RWPE2 (cell line): ENCODE measurements at places on chromosomes 11 and 22.

DNA sequence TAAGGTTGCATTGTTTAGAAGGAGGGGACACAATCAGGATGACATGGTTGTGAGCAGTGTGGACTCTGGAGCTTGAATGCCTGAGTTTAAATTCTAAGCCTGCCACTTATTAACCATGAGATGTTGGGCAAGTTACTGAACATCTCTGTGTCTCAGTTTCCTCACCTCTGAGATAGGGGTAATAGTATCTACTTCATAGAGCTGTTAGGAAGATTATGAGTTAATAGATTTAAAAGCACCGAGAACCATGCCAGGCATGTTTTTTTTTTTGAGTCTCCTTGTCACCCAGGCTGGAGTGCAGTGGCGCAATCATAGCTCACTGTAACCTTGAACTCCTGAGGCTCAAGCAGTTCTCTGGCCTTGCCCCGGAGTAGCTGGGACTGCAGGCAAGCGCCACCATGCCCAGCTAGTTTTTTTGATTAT lies 33.3 kb downstream of the ST14 start:
- DNase-seq = no peak

GRCh38 chr22:46586531-46587011 lies 33.6 kb upstream of the GRAMD4 start:
- no peak for DNase-seq

DNA sequence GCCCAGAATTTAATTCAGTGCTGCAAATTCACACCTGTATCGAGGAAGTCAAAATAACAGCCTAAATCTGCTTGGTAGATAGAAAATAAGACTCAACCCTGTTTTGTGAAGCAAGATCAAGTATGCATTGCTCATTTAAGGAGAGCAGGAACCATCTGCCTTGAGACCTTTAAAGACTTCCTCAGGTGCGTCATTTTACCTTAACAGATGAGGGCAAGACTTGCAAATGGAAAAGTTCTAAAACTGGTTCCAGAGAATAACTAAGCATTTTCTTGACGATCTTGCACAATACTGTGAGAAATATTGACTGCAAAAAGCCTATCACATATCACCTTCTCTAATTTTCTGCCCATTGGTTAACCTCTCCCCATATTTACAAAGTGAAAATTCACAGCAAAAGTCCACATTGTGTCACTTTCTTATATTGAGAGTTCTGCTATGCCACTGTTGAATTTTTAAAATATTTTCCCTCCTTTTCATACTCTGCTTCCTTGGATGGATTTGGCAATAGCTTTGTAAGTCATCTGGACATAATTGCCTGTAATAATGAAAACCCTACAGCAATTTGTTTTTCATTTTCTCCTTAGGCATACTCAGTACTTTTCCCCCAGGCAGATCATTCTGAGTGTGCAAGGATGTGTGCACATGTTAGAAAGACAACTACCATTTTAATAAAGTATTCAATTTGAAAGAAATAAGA lies 234.2 kb downstream of the AASDHPPT start:
- no peak for DNase-seq

- DNase-seq = no peak
Observed at GRCh38 chr11:72039031-72039855, 40.5 kb downstream of the IL18BP start.

DNA sequence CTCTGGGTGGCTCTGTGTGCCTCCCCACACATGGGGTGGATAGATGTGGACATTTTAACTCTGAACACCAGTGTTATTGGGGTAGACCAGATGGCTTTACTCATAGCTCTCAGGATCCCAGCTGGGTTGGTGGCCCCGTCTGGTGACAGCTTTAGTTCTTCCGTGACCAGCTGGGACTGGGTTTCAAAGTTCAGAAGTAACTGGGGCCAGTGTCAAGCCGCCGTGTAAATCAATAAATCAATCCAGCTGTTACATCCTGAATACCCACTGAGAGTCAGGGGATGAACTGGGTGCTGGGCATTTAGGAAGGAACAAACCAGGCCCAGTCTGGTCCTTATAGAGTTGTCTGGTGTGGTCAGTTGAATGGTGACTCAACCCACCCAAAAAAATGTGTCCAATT lies 269.4 kb downstream of the CTTN start:
- no peak for DNase-seq

GRCh38 chr11:106724293-106724892 lies 293.9 kb downstream of the GUCY1A2 start:
- DNase-seq = no peak

DNA sequence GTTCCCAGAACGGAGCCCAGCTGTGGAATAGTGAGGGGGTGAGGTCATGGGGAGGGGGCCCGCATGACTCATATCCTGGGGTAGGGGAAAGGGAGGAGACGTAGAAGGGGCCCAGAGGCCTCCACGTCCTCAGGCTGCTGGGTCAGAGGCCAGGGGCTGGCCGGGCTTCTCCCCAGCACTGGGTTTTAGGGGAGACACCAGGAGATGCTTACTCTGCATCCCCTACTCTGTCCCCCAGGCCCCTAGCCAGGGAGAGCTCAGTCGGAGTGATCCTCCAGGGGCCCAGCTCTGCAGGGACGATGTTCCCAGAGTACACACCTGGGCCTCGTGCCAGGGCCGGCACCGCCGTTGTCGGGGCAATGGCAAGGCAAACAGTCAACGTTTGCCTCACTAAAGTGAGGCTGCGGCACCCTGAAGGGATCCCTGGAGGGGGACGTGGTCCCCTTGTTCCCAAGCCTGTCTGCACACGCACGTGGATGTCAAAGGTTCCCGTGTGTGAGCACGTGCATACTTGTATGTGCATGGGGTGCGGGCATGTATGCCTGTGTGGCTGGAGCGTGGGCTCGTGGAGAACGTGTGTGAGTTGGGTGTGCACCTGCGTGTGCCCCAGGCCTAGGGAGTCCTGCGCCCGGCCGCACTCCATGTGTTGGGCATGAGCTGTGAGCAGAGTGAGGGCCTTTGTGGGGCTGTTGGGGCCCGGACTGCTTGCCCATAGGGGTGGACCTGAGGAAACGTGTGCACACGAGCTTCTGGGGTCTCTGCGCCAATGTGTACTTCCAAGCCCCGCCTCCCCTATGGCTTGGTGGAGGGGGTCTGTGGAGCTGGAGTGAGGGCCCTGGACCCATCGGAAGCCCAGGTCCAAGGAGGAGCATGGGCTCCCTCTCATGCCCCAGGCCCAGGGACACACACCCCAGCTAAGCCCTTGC lies 14.2 kb downstream of the PRR33 start:
- DNase-seq = peak; percentile 70

DNA sequence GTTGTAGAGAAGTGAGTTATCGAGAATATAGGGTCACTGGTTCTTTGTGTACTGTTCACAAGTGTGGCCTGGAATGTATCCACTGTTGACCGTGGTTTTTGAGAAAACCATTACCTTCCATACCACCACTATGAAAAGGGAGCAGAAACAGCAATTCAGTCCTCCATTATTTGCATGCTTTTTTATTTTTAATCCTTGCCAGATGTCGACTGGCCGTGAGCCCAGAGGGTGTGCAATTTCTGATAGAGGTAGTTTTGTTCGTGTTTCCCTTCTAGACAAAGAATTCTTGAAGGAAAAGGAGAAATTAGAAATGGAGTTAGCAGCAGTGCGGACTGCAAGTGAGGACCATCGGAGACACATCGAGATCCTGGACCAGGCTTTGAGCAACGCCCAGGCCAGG lies 81.7 kb downstream of the AMOTL1 start:
- DNase-seq = no peak

DNA sequence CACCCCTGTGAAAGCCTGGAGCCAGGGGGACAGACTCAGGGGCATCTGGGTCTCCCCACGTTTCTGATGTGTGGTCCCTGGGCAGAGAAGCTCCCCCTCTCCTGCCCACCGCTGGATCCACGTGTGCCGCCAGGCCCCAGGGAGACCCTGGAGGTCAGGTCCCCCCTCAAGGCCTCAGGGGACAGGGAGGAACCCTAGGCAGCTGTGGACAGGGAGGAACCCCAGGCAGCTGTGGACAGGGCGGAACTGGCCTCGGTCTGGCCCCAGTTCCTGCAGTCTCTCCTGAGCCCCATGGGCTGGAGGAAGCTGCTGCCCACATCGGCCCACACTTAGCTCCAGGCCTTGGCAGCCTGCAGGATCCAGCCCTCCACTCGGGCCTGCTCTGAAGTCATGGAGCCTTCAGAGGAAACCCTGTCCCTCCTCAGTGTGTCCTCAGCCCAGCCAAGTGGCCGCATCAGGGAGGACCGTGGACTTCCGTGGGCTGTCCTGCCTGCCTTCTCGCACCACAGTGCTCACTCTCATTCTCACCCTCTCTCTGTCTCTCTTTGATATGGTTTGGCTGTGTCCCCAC lies 127.7 kb downstream of the BRD1 start:
- DNase-seq = no peak

DNA sequence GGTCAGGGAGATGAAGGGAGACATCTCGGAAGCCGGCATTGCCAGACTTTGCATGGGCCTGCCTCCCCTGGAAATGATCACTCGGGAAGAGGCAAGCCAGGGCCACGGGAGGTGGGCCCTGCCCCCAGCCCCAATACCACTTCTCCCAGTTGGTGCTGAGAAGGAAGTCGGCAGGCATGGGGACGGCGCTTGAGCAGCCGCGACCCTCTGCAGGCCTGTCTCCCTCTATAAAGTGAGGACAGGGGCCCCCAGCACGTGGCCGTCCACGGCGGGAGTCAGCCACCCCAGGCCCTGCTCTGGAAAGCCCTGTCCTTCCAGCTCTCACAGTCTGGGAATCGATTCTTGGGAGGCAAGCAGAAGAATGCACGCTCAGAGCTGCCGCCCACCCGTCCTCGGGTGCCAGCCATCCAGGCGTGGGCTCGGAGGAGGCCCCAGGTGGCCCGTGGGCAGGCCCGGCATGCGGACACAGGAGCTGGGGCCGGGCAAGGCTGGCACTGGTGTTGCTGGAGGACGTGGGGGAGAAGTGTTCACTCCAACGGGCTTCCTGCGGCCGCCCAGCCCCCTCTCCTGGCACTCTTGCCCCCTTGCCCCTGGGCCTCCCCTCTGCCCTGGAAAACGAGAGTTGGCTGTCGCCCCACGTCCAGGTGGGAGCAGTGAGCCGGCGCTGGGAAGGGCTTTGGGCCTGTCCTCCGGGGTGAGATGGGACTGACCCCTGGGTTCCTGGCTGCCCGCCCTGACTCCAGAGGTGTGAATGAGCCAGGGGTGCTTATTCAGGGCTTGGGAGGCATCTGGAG lies 77.5 kb downstream of the CACNA1I start:
- no peak for DNase-seq

- DNase-seq = no peak
Observed at GRCh38 chr22:25165785-25166184, 33.9 kb upstream of the CRYBB3 start.

DNA sequence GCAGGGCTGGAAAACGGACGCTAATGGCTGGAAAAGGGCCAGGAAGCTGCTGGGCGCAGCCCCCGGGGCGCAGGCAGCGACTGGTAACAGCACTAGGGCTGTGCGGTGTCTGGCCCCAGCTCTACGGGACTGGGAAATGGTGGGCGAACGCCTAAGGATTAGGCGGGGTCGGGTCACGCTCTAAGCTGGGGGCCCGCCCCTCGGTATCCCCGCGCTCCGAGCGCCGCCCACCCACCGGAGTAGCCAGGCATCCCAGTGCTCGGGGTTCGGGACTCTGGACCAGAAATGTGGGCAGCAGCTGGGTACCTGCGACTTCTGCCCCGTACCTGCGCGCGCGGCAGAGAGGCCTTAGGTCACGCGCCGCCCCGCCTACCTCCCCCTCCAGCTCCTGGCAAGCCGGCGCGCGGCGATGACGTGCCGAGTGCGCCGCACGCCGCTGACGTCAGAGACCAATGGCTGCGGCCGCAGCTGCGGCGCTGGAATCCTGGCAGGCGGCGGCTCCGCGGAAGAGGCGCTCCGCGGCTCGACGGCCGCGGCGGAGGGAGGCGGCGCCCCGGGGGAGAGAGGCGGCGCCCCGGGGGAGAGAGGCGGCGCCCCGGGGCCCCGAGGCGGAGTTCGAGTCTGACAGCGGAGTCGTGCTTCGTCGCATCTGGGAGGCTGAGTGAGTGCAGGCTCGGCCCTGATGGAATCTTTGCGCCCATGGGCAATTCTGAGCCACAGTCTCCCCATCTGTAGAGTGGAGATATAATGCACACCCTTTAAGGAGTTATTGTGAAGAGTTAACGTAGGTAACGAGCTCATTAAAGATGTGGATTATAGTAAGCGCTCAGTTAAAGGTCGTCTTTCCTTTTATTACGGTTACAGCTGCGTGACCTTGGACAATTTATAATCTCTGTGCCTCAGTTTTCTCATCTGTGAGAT lies at the start of the genes HPS4 and SRRD:
TSS of gene HPS4 (minus strand) at position 345 of the 921 bp plus-strand sequence. CDS start 2,021 bp downstream, outside the sequence.
TSS of gene SRRD (plus strand) at position 439 of the 921 bp plus-strand sequence. CDS start at position 453, 14 bp downstream.
- DNase-seq = peak; percentile 87

DNA sequence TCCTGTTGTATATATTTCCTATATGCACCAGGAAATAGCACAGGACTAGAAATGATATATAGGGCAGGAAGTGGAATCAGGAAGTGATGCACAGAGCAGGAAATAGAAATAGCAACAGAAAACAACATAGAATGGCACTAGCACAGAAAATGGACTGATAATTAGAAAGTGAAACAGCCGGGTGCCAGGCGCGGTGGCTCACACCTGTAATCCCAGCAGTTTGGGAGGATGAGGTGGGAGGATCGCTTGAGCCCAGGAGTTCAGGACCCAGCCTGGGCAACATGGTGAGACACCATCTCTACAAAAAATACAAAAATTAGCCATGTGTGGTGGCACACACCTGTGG lies 10.0 kb upstream of the RELT start:
- DNase-seq = no peak

- no peak for DNase-seq
Observed at GRCh38 chr22:38453996-38454352, 1.0 kb downstream of the KCNJ4 start.

- no peak for DNase-seq
Observed at GRCh38 chr11:27211370-27212127, 151.5 kb downstream of the CCDC34 start.

GRCh38 chr11:10529279-10529678 lies 11.7 kb downstream of the RNF141 start:
- DNase-seq = no peak

DNA sequence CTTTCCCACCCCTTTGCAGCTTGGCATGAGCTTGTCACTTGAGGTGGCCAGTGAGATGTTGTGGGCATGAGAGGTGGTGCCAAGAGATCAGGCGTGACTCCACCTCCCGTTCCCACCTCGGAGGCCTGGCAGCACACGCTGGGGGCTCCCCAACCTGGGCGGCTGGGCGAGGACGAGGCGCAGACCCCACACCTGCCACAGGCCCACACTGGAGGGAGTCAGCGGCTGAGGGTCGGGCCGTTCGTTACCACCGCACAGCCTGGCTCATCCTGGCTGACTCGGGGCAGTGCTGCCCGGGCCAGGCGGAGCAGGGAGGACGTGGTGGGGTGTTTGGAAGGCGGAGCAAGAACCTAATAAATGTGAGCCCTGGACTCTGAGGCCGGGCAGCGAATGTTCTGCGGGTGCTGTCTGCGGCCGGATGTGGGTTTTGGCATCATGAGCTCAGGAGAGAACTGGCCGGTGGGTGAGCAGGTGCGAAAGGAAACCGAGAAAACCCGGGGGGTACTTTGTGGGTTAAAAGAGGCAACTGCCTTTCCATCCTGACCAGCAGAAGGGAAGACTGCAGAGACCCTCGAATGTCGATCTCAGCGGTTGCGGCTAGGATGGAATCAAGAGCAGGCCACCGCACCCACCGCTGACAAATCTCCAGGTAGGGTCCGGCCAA lies 10.2 kb upstream of the IFITM3 start:
- no peak for DNase-seq

DNA sequence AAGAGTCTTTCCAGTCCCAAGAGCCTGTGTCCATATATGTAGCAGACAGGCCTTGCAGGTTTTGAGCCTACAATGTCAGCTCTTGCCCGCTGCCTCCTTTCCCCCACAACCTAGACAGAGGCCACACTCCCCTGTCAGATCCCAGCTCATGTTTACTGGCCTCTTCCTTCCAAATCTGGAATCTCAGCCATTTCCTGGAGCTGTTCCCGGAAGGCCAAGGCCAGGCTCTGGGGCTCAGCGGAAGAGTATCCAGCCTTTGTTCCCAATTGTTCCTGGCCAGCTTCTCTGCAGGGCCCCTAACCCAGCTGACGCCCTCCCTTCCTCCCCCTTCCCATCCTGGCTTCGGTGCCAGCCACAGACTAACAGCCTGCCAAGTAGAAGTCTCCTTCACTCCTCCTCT lies 1.0 kb upstream of the ROBO4 start:
- no peak for DNase-seq
